Adrenal gland (tissue), 19 donors: ENCODE measurements at places on chromosomes 6 and 20. TPM values are rescaled to one million over a fixed set of nuclear protein-coding genes. Genes with fewer than 3 reads are reported as not detected.

Gene CALHM6
- 4.4 TPM for total RNA-seq

Gene SRMS
- total RNA-seq = not detected

DNA sequence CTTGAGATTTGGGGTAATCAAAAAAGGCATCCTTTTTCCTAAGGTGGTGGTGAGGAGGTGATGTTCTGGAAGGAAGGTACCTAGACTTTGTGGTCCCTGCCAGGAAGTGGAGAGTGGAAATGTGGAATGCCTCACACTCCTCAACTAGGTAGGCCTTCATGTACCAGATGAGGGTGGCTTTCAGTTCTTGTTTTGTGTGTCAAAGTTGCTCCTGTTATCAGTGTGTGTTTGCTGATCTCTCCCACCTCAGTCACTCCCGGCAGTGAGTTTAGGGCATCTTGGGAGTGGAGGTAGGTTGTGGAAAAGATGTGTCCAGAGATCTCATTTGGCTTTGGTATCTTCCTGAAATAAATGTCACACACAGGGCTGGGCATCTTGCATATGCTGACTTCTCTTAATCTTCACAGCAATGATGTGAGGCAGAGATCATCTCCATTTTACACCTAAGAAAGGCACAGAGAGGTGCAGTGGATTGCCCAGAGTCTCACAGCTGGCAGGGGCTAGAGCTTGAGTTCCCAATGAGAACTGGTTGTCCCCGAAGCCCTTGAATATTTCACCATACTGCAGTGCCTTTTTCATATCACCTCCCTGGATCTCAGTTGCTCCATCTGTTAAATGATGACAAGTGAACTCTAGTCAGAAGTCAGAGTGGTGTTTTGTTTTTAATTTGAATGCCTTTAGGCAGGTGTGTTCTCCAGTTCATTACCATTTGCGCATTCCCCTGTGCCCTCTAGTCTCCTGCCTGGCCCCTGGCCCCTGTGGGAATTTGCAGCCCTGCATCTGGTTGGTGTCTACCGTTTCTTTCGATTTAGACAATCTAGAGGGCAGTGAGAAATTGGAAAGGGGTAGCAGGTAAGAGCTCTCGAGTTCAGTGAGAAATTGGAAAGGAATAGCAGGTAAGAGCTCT, 2.9 kb downstream of the PKIG start:
- H3K27ac ChIP-seq = no peak overlapping the region
- H3K4me3 ChIP-seq = no peak overlapping the region
- no peak for DNase-seq
- H3K4me1 ChIP-seq = peaks cover 52% of the 10 kb centered on the region
- H3K27me3 ChIP-seq = no peaks in the 10 kb centered on the region

- H3K27me3 ChIP-seq = no peaks in the 10 kb centered on the region
- no peak overlapping the region for H3K27ac ChIP-seq
- DNase-seq = no peak
- no peaks in the 10 kb centered on the region for H3K36me3 ChIP-seq
- H3K4me3 ChIP-seq = no peak overlapping the region
- H3K4me1 ChIP-seq = peaks cover 5% of the 10 kb centered on the region
Observed at GRCh38 chr20:40582531-40582930, 106.5 kb downstream of the MAFB start.

DNA sequence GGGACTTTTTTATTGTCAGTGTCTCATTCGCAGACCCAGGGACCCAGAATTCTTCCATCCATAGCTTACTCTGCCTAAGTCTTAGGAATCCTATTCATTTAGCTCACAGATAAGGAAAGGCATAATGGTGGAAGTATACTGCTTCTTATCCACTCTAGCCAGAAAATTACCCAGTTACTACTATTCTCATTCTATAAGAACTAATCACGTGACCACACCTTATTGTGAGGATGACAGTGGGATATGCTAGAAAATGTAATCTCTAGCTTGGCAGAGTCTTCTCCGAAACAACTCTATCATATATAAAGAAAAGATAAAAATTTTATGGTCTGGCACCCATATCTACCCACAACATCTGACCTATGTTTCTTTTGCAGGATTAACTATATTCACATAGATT, 21.2 kb downstream of the TFAP2D start:
- H3K27me3 ChIP-seq = no peaks in the 10 kb centered on the region
- H3K27ac ChIP-seq = no peak overlapping the region
- no peaks in the 10 kb centered on the region for H3K36me3 ChIP-seq
- H3K4me1 ChIP-seq = no peaks in the 10 kb centered on the region
- no peak for DNase-seq

Gene DEF6
- total RNA-seq = 6.7 TPM

DNA sequence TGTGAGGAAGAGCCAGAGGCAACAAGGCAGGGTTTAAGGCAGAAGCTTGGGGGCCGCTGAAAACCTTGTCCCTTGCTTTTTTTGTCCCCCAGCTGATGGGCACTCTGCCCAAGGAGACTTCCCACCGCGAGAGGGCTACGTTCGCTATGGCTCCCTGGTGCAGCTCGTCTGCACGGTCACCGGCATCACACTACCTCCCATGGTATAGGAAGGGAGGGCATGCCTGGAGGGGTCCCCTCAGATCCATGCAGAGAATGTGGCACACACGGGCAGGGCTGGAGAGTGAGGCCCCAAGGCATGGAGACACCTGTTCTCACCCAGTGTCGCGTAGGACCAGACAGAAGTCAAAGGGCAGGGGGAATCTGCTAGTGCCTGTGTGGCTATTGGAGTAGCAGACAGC, 5.8 kb upstream of the MATN4 start:
- no peak overlapping the region for H3K27ac ChIP-seq
- no peak for DNase-seq
- H3K4me3 ChIP-seq = no peak overlapping the region
